ENCODE measurements at places on chromosomes 6 and 20.

- DNase-seq = no peak
These were observed 306.4 kb downstream of the CDKAL1 start for GRCh38 chr6:20840675-20841074.

DNA sequence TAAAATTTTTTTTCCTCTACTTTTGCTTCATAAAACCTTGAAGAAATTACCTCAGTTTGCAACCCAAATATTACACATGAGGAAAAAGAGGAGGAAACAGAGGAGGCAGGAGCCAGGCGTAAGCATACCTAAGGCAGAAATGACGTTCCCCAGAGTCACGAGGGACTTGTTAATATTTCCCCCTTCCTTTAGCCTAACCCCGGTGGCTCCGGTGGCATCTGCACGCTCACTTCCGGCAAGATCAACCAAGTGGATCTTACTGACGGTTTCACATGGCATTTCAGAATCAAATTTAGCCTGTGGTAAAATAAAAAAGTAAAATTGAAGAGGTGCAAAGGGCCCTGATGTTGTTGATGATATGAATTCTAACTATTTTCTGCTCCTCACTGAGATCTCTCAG, 67.4 kb downstream of the KIF16B start:
- no peak for DNase-seq

GRCh38 chr6:28876710-28877109, 47.1 kb downstream of the TRIM27 start:
- DNase-seq = no peak

DNA sequence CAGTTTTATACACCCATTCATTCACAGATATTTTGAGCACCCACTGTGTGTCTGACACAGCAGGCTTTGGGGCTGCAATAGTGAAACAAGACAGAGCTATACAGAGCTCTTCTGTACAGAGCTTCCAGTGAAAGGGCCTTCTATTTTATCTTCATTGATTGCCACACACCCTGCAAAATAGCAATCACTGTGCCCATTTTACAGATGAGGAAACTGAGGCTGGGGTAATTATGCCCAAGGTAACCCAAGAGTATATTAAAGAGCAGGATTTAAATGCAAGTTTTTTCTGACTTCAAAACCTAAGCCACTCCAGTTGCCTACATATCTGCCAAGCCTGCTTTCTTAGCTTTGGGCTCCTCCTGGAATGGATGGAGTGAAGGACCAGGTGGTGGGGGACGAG, 4.5 kb downstream of the BPI start:
- no peak for DNase-seq

GRCh38 chr6:16540804-16541752, 220.2 kb downstream of the ATXN1 start:
- no peak for DNase-seq

- no peak for DNase-seq
These were observed 1830.0 kb upstream of the DEFB115 start for GRCh38 chr20:29427201-29428060.

Data from activated T-helper 1 cell treated with Interleukin-2 at 50 U/mL for 16 hours (primary cell).